ENCODE measurements at places on chromosomes 3 and 15.

- DNase-seq = no peak
Measured at GRCh38 chr3:149832086-149832485, 19.1 kb downstream of the RNF13 start.

GRCh38 chr15:90056529-90056928 lies 45.7 kb downstream of the IDH2 start:
- no peak for DNase-seq

DNA sequence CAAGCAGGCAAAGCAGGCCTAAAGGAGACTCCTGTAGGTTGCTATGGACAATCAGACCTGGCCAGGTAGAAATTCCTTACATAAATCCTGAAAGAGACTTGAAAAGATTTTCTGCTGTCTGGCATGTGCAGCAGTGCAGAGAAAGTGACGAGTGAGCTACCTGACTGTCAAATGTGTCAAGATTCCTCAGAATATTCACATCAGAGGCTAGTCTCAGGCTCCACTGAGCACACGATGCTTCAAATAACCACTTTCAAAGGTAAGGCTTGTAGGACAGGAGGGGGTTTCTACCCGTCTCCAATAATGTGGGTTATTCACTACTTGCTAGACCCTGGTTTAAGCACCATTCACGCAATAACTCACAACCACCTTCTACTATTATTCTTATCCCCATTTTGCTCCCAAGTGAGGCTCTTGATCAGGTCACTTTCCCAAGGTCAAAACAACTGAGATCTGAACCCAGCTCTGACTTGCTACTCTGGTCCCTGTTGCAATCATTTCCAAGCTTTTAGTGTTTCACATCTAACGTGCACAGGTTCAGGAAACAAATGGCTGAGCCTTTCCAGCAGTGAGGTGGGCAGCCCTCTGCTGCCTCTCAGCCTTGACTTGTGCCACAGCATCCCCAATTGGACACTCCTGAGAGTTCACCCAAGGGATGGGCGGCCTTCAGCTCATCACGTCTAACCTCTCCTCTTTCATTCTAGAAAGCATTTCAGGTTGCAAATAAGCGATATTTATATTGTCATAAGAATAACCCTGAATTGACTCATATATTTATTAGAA lies 329.9 kb upstream of the WNT5A start:
- no peak for DNase-seq

- DNase-seq = no peak
Measured at GRCh38 chr15:100734586-100734985, 132.2 kb downstream of the ASB7 start.

DNA sequence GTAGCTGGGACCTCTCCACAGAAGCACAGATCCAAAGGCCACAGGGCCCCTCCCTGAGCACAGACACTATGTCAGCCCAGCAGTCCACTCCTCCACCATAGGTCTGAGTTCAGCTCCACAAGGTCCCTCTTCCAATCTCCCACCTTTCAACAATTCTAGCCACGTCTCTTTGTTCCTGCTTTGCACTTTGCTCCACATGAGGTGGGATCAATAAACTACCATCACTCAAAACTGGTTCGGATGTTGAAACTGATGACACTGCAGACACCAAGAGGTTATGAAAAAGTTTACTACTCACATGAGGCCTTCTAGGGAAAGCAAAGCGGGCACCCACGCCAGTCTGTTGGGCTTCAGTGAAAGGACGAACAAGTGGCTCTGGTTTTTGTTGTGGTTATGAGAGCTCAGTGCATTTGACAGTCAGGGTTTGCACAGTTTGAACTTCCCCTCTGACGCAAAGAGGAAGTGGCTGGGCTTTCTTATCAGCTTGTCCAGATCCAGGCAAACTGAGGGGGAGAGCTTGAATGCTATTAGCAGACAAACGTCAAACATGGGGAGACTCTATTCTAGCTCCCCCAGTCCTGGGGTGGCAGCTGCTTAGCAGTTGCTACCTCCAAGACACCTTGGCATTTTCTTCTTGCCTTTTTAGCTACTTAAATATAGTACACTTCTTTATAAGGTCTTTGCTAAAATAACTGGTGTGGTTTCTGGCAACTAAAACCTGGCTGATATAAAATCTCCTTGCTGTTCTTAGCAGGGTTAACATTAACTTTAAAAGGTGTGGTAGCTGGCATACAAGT lies 37.8 kb downstream of the ZNF445 start:
- DNase-seq = peak; percentile 24

- DNase-seq = no peak
Measured at GRCh38 chr15:92796161-92796611, 103.9 kb upstream of the CHD2 start.

- no peak for DNase-seq
Measured at GRCh38 chr3:182567700-182568099, 225.6 kb upstream of the ATP11B start.

GRCh38 chr15:45640616-45641015 lies 5.8 kb downstream of the SQOR start:
- no peak for DNase-seq

DNA sequence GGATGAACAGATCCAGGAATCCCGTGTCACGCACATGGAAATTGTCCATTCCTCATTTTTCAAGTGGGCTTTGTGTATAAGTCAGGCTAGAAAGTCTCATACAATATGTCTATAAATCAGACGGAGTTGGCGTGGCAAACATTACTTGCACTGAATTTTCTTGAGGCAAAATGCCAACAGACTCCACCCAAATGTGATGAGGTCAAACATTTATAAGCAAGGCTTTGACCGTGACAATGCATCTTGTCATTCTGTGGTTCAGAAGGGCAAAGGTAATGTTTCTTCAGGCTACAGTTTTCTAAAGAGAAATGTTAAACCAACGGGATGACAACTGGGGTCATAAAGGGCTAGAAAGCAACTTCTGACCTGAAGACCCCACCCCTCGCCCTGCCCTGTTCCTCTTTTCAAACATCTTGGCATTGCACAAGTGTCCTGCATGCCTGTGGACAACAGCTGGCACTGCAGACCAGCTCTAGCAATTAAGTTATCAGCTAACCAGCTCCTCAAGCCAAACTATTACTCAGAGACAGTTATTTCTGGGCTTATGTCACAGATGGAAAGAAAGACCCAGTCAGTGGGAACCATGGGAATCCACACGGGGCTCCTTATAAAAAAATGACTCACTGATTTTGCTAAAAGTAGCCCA lies 36.5 kb upstream of the SPTBN5 start:
- no peak for DNase-seq

Data from stimulated activated CD8-positive, alpha-beta memory T cell treated with anti-CD3 and anti-CD28 coated beads, Interleukin-2, amount 100 ng/mL, for 1 hour (primary cell).